Frontal cortex (tissue), 4 donors: ENCODE measurements at places on chromosomes 13 and 19.

DNA sequence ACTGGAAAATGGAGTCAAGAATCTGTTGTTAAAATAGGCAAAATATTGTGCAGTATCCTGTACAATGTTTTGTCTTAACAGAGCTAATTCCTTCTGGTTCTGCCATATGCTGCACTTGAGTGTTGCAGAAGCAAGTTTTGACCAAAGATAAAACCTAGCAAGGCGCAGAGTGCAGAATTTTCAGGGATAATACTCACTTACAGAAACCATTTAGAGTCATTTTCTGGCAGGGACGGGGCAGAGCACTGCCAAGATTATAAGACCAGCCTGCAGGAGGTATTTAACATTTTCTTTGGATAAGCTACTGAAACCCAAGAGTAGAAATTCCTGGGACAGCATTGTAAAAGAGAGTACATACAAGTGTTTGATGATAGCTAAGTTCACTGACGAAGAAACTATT is 159.5 kb upstream of the EDNRB start:
- DNase-seq, result no peak

GRCh38 chr19:16419669-16420335 is 52.0 kb downstream of the EPS15L1 start:
- no peak for DNase-seq

GRCh38 chr13:77386880-77387606 is 60.1 kb upstream of the MYCBP2 start:
- no peak for DNase-seq

DNA sequence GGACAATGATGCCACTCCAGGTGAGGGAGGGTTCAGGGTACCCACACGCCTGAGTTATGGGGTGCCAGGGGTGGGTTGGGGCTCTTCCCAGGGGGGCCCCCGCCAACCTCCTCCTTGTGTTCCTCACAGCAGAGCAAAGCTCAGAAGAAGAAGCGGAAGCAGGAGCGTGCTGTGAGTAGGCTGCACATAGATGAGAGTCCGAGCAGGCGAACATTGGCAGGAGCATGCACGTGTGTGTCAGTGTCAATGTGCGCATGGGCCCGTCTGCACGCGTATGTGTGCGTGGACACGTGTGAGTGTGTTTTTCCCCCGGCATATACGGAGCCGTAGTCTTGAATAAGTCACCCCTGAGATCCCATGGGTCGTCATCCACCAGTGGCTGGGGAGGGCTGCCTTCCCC is 12.4 kb upstream of the USE1 start:
- no peak for DNase-seq

- no peak for DNase-seq
Observed at GRCh38 chr13:91286317-91286716, 61.2 kb upstream of the MIR17HG start.
